ENCODE measurements at places on chromosomes 2 and 18. TPM values are rescaled to one million over a fixed set of nuclear protein-coding genes. Genes with fewer than 3 reads are reported as not detected.
A peak's percentile ranks its signal among the peaks of the same experiment; 100 is the strongest.

DNA sequence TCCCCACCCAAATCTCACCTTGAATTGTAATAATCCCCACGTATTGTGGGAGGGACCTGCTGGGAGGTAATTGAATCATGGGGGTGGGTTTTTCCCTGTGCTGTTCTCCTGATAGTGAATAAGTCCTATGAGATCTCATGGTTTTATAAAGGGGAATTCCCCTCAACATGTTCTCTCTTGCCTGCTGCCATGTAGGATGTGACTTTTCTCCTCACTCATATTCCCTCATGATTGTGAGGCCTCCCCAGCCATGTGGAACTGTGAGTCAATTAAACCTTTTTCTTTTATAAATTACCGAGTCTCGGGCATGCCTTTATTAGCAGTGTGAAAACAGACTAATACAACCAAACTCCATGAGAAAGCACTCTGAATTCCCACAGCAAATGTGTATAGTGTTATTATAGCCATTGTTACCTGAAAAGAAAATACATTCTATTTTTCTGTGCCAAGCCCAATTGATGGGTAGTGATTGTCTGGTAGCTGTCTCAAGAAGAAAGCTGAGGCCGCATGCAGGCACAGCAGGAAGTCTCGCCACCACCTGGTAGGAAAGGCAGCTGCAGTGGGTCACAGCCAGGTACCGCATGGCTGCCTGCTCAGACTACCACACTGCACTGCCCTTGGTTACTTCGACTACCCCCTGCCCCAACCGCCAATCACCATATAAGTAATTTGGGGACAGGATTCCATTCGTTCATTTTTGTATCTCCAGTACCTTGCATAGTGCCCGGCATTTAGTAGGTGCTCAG, 10.3 kb upstream of the ZBTB7C start:
- DNase-seq, result no peak

GRCh38 chr2:229571243-229571642, 143.1 kb downstream of the DNER start:
- DNase-seq, result no peak

GRCh38 chr2:207252416-207252815, 86.7 kb upstream of the KLF7 start:
- DNase-seq, result no peak

GRCh38 chr2:26438926-26439325, 37.2 kb downstream of the DRC1 start:
- DNase-seq, result no peak

DNA sequence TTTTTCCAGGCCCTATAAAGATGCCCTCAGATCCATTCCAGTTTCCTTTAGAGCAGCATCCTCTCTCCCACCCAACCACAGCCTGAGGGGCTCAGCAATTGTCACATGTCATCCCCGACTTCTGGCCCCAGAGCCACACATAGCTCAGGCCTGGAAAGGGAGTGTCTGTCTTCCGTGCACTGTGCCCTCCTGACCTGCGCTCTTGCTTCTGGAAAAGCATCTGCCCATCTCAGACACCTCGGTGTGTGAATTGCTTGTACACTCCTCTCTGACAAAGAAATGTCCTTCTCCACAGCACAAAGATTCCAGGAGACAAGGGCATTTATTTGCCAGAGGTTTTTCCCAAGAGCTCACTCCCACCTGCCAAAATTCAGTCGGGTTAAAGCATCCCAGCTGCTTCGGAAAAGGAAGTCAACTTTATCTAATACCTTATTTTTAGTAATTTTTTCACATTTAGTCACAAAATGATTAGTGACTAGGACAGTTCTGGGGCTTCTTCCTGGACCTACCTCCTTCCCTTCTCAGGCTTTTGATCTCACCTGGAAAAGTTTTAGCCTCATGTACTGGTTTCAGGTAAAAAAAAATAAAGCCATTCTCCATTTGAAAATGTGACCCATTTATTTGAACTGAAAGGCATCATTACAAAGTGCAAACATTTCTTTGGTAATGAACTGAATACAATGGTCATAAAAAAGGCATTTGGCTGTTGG, 112.9 kb downstream of the PXDN start:
- no peak for DNase-seq

- no peak for DNase-seq
Measured at GRCh38 chr2:23509596-23510292, 124.8 kb downstream of the KLHL29 start.

- no peak for DNase-seq
Measured at GRCh38 chr2:56049233-56049845, 125.8 kb upstream of the EFEMP1 start.

GRCh38 chr2:7530001-7530400, 612.8 kb downstream of the RNF144A start:
- DNase-seq, result no peak

DNA sequence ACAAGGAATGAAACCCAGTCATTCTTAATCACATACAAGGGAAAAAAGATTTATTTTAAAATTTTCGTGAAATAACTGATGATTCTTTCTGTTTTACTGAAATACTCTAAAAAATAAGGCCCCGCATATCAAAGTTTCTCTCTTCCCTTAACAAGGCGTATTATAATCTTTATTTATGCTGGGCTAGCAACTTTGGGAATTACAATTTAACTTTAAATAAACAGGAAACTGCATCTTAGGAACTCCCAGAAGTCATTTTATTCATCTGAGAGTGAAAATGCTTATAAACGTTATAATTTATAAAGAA, 166.7 kb downstream of the TCF4 start:
- no peak for DNase-seq

DNA sequence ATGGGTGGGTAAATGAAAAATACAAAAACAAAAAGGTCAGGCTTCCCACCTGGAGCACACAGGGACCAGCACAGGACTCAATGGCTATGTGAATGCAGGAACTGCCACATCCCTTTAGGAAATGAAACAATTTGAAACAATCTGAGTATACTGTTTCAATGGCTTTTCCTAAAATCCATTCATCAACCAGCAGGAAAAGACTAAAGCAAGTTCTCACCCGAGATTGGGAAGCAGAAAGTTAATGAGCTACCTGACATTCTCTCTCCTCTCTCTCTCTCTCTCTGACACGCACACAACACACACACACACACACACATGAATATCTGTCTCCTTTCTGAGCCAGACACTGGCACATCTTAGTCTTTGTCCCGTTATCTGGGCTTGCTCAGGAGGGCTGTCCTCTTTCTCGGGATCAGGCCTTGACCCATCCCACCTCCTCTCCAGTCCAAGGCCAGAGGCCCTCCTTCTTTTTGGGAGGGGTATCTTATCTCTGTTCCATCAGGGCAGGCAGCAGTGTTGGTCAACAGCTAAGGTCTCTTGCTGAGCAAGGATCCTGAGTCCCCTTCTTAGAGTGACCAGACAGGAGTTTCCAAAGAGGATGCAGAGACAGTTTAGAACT, 11.6 kb upstream of the LRRFIP1 start:
- no peak for DNase-seq

DNA sequence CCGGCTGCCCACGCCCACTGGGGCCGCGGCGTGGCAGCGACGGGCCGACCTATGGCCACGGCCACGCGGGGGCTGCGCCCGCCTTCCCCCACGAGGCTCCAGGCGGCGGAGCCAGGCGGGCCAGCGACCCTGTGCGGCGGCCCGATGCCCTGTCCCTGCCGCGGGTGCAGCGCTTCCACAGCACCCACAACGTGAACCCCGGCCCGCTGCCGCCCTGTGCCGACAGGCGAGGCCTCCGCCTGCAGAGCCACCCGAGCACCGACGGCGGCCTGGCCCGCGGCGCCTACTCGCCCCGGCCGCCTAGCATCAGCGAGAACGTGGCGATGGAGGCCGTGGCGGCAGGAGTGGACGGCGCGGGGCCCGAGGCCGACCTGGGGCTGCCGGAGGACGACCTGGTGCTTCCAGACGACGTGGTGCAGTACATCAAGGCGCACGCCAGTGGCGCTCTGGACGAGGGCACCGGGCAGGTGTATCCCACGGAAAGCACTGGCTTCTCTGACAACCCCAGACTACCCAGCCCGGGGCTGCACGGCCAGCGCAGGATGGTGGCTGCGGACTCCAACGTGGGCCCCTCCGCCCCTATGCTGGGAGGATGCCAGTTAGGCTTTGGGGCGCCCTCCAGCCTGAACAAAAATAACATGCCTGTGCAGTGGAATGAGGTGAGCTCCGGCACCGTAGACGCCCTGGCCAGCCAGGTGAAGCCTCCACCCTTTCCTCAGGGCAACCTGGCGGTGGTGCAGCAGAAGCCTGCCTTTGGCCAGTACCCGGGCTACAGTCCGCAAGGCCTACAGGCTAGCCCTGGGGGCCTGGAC, 253.2 kb downstream of the GLI2 start:
- DNase-seq, result no peak

DNA sequence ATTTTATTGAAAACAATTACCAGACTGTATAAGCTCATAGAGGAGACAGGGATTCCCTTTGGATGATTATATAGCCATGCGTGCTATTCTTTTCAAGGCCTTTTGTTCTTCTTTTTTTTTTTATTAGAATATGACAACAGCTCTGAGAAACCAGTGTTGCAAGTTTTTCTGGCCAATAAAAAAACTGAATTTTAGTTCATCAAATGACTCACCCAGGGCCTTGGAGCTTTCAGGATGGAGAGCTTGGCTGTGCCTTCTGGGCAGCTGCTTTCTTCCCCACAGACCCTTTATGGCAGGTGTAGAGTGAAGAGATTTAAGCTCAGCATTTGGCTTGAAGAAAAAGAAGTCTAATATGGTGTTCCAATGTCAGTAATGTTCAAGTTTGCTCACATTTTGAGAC, 497.9 kb upstream of the FANCL start:
- DNase-seq, result no peak

GRCh38 chr2:161250864-161251436, 57.3 kb upstream of the PSMD14 start:
- DNase-seq, result peak; percentile 52

GRCh38 chr2:38483776-38484501, 106.9 kb upstream of the ATL2 start:
- no peak for DNase-seq

GRCh38 chr18:12879840-12880540, 4.0 kb downstream of the PTPN2 start:
- DNase-seq, result no peak

- DNase-seq, result peak; percentile 13
Measured at GRCh38 chr2:232632904-232633412, 446 bp upstream of the EFHD1 start.

- no peak for DNase-seq
Measured at GRCh38 chr2:5145053-5145452, 547.1 kb upstream of the SOX11 start.

- DNase-seq, result no peak
Measured at GRCh38 chr2:38230756-38231155, 146.3 kb downstream of the ATL2 start.

- DNase-seq, result peak; percentile 49
Measured at GRCh38 chr2:109722026-109722425, 72.1 kb upstream of the RGPD5 start.

DNA sequence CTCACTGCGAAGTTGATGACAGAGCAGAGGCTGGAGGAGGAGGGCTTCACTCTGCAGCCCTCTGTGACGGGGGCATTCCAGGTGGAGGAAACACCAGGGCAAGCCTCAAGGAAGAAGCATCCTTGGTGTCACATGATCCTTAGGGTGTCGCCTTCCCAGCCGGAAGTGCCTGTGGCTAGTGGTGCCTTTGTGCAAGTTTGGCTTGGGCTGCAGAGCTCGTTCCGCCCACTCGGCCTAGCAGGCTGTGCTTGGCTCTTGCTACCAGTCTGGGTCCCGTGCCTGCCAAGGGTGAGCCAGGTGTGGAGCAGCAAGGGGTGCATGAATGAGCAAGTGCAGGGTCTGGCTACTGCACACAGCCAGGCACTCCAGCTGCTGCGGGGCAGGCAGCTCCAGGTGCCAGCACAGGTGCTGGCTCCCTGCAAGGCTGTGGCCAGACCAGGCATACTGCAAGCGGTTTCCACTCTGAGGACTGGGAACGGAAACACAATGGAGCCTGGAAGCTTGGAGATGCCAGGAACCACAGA, 325.3 kb upstream of the SMIM21 start:
- no peak for DNase-seq

DNA sequence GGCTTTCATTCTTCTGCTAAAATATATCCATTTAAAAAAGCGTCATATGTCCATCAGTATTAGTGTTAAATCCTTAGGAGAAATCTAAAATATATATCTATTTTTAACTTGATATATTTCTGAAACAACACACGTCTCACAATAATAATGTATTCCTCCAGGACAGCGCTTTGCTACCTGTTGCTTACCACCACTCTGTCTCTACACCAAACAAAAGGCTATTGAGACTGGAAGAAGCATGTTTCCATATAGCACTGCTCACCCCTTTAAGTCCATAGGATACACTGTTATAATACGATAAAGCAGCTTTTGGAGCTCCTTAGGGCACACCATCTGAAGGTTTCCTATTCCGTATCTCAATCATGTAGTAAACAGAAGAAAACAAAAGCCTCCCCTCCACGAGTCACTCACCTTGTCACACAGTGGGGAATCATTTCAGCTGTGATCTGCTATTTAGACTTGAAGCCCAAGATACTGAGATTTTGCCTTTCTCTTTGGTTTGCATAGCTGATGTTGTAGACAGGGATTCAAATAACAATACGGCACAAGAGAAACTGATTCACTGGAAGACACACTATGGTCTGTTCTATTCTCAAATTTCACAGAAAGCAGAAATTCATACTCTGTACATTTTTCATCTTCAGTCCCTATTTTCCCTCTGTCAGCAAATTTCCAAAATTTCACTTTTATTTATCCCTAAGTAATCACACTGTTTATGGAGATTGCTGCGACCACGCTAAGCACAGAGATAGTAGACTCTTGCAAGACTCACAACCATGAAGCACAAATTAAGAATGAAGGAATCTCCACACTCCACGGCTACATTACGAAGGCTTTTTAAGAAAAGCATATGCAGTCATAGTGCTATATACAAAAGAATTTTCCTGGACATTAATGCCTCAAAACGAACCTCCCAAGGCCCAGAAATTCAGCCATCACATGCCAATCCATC, 187.1 kb downstream of the TCF4 start:
- DNase-seq, result peak; percentile 40

DNA sequence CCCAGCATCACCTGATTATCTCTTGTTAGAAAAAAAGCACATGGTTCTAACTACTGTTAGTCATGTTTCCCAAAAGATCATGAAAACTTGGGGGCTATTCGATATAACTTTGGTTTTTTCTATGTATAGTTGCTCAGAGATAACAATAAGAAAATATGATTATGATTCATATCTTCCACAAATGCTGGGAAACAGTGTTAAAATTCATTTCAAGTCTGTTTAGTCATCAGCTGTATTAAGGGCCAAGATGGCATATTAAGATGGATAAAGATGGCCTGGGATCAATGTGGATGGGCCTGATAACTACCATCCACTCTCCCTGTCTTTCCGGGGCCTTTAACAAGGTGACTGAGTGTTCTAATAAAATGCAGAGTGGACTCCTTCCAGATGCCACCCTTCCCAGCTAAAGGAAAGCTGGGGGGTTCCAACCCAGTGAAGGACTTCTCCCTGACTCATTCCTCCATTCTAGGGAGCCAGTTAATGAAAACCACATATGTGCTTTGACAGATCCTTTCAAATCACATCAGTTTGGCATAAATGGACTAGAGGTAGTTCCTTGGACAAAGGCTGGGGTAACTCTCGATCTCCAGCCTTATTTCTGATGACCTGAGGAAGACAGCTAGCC, 221.6 kb downstream of the VAPA start:
- DNase-seq, result no peak

GRCh38 chr2:241080405-241081189, 21.5 kb downstream of the MTERF4 start:
- DNase-seq, result no peak

Gene LCT
- total RNA-seq, result not detected

Gene TRPM8
- total RNA-seq, result 0.83 TPM

Gene FBXO15
- total RNA-seq, result 1.3 TPM

Gene SP110
- 0.35 TPM for total RNA-seq

Gene PRKD3
- total RNA-seq, result 11.1 TPM

Gene BCL2
- 0.70 TPM for total RNA-seq

Gene KYNU
- 0.24 TPM for total RNA-seq

Gene CCDC68
- total RNA-seq, result 1.3 TPM

Gene CD8B
- total RNA-seq, result not detected

Data from cardiac muscle cell (in vitro differentiated cells and primary cell).